ENCODE measurements at places on chromosomes 1 and 21. TPM values are rescaled to one million over a fixed set of nuclear protein-coding genes. Genes with fewer than 3 reads are reported as not detected.

- peak; percentile 83 for DNase-seq
These were observed 756 bp downstream of the ANKRD13C start for GRCh38 chr1:70353601-70354331.

The GUCA2A gene
- total RNA-seq = not detected

The JAK1 gene
- 305 TPM for total RNA-seq

The ACTL8 gene
- total RNA-seq = not detected

The AMY1A gene
- not detected for total RNA-seq
